Posterior cingulate gyrus (tissue), 11 donors: ENCODE measurements at places on chromosomes 3 and 15.

- no peak for DNase-seq
Observed at GRCh38 chr3:56421205-56421604, 47.1 kb downstream of the ERC2 start.

- DNase-seq, result no peak
Observed at GRCh38 chr3:5317557-5317956, 130.1 kb downstream of the EDEM1 start.

DNA sequence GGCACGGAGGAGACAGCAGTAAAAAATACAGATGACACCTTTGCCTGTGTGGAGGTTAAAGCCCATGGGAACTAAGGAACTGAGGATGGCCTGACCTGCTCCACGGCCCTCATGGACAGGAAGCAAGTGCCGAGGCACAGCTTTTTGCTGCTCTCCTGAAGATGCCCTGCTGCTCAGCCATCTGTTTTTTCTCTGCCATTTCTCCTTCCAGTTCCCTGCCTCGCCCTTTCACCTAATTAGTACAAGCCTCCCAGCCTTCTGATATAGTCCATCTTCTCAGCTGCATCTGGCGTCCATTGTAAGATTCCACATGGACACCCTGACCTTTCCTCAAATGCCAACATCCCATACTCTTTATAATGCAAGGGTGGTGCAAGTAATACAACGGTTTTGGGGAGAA is 11.8 kb upstream of the CXCR6 start:
- DNase-seq, result no peak

DNA sequence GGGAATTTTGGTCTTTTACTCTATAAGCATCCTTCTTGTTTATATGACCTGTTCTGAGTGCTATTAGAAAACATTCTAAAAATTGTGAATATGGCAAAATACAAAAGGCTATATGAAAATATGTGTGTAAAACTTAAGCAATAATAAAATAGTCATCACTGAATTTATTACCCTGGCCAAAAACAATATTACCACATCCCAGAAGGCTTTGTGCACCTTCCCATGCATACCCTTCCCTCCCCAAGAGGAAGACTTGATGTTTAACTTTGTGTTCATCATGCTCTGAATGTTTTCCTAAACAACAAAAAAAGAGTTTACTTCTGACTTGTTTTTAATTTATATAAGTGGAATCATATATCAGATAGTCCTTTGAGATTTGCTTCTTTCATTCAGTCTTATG is 155.1 kb upstream of the TNIK start:
- no peak for DNase-seq

GRCh38 chr3:52361898-52362297 is 45.8 kb downstream of the DNAH1 start:
- no peak for DNase-seq

DNA sequence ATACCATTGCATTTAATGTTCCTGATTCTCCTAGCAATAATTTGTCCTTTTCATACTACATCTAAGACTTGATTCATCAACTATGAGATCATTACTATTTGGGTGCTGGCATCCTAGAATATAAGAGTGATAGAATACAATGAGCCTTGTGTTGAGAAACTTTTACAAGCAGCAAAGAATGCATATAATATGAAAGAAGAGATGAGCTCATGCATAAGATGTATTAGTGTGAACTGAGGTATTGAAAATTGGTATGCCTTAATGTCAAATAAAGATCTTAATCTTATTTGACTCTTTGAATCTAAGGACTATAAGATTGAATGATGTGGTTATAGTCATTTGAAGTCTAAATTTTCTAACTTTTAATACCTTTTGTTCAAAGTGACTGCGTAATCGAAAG is 220.0 kb upstream of the ARHGEF26 start:
- DNase-seq, result no peak

DNA sequence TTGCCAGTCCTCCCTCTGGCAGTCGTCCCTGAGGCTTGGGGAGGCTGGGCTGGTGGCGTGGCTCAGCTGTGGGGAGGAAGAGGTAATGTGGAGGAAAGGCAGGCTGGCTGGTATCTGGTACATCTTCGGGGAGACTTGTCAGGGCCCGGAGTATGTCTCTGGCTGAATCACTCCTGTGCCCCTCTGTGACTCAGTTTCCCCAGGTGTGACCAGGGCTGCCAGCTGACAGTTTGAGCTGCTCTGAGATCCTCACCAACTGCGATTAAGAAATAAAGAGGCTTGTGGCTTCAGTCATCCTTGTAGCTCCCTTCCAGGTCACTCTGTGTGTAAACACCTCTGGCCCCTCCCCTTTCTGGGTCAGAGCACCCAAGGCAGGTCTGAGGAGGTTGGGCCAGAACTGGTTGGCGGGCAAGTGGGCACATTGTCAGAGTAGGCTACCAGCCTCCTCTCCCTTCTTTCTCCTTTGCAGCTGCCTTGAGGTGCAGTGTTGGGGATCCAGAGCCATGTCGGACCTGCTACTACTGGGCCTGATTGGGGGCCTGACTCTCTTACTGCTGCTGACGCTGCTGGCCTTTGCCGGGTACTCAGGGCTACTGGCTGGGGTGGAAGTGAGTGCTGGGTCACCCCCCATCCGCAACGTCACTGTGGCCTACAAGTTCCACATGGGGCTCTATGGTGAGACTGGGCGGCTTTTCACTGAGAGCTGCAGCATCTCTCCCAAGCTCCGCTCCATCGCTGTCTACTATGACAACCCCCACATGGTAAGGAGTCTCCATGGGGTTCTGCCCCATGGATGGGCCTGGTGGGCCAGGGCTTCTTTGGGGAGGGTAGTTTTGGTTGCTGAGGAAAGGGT is 3.0 kb downstream of the TEX264 start:
- DNase-seq, result no peak
